KBM-7 (cell line): ENCODE measurements at places on chromosomes 3 and 15.
A peak's percentile ranks its signal among the peaks of the same experiment; 100 is the strongest.

DNA sequence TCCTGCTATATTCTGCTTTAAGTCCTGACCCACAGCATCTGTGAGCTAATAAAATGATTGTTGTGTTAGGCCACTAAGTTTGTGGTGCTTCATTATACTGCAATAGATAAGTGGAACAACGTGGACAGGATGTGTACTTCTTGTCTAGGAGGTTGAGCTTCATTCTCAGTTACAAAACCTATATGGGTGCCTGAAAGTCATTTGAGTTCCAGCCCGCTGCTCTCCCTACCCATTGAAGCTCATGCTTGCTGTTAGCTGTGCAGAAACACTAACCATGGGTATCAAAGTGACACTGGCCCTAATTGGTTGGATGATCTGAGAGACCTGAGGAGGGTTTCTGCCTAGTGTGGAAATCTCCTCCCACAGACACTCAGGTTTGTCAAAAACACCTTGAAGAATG lies 357.2 kb downstream of the PDCD6IP start:
- no peak for DNase-seq

DNA sequence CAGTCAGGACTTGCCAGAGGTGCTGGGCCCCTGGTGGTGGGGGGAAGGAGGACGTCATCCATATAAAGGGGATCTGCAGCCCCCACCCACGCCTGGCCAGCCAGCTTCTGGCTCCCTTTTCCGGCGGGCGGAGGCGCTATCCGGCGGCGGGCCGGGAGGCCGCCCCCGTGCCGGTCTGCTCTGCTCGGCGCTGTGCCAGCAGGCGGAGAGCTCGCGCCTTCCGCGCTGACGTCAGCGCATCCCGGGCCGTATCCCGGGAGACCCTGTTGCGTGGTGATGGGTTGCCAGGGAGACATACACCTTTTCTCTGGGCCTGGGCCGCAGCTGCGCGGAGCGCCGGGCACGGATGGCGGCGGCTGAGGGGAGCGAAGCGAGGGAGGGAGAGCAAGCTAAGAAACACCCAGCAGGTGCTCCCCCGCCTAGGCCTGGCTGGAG lies 1.1 kb downstream of the FAM131A start:
- DNase-seq: no peak

- DNase-seq: no peak
These were observed 113.0 kb downstream of the TMEM266 start for GRCh38 chr15:76172782-76173181.

DNA sequence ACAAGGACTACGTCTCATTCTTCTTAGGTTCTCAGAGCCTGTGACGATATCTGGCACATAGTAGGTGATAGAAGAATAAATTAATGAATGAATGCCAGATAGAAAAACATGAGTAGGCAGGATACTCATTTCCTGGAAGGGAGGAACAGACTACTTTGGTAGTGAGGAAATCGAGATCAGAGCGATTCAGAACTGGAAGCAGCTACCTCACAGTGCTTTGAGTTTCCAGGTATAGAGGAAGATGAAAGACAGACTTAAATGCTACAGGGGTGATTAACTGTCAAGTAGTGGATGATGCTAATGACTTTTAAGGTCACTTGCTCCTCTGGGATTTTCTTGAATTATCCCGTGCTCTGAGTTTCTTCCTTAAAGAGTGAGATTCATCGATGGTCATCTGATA lies 951.5 kb upstream of the CFAP20DC start:
- DNase-seq: no peak

DNA sequence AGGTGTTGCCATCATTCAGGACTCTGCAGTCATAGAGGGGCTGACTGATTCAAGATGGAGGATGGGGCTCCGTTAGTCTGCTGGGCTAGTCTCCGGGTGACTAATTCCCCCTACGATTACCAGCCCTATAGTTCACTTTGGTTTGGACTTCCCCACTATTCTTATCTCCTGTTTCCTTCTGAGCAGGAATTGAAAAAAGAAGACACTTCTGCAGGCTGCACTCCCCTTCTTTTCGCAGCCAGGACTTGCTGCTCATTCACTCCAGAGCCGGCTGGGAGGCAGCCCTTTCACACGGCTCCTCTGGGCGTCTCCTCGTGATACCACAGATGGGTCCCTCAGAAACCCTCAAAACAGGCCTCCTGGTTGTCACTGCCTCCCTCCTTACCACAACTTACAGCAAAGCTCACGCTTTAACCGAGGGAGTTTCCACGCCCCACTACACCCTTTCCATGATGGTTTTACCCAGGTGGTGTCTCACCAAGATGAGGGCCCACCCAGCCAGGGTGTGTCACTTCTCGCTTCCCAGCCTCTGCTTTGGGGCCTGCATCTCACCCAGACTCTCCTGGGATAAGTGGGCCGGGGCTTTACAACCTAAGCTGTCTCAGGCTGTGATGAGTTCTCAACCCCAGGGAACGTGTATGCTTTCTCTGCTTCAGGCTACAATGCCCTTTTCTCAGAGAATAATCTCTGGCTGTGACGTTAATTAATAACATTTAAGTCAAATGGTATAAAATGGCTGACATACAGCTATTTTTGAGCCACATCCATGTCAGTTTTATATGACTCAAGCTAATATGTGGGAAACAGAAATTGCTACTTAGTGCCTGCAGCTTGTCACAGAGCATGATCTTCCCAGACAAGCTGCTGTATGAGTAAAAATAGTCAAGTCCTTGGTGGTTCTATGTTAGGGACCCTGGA lies 11.9 kb downstream of the CX3CR1 start:
- DNase-seq: no peak

- no peak for DNase-seq
These were observed 101.9 kb downstream of the PIK3R4 start for GRCh38 chr3:130644628-130645253.

DNA sequence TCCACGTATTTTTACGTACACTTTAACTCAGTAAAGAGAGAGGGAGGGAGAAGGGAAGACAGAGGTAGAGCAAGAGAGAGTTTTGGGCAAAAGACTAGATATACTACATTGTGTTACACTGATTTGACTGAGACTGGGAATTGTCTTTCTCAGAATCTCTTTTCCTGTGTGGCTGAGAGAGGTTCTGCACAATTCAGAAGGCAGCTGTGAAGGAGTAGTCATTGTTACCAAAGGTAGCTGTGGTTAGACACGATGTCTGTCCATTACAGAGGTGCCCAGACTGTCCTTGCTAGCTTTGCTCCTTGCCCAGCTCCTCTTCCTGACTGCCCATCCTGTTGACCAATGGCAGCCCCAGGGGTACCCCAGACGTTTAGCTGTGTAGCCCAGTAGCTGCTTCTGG lies 577.5 kb upstream of the CBLB start:
- DNase-seq: no peak

GRCh38 chr3:77186728-77187127 lies 146.8 kb downstream of the ROBO2 start:
- no peak for DNase-seq

- DNase-seq: peak; percentile 23
These were observed 19.0 kb upstream of the CSTA start for GRCh38 chr3:122305818-122306621.

DNA sequence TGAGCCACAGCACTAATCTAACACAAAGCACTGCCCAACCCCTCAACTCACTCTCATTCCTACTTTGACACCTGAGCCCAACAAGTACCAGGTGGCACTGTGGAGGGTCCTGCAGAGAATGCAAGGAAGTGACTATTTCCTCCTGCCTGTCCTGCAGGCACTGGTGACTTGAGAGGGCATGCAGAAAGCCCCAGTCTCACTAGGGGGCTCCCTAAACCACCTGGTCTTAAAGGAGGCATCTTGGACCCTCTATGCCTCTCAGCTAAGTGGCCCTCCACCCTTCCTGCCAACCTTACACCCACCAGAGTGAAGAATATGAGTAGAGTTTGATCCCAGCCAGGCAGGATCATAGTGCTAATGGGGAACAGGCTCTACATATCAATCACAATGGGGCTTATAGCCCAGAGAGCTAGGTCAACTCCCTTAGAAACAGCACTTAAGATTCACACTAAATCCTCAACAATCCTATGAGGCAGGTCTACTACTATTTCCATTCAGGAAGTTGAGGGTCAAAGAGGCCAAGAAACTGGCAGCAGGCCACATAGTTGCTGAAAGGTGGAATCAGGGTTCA lies 15.2 kb downstream of the TRAIP start:
- DNase-seq: peak; percentile 68

DNA sequence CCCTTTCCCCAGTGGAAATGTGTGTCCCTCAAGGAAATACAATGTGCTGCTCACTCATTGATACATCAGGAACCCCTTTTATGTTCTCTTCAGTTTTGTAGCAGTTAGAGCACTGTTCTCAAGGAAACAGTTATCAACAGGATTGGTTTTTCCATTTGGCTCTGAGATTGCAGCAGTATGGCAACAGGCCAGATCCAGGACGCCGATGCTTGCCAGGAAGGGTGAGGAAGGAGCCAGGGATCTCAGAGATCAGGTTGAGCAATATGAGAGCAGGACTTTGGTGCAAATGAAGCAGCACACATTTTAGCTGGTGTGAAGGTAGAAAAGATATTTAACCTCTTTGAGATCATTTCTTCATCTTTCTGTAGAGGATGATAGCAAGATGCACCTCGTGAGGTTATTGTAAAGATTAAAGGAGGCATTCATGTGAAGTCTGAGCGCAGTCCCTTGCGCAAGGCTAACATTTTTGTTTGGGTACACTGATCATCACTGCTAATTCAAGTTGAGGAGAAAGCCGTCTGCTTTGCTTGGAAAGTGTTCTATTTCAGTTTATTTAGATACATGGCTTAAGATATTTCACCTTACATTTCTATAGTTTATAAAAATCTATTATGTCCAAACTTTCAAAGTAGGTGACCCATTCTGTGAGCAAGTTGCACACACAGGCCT lies 68.5 kb downstream of the KCNH8 start:
- no peak for DNase-seq

DNA sequence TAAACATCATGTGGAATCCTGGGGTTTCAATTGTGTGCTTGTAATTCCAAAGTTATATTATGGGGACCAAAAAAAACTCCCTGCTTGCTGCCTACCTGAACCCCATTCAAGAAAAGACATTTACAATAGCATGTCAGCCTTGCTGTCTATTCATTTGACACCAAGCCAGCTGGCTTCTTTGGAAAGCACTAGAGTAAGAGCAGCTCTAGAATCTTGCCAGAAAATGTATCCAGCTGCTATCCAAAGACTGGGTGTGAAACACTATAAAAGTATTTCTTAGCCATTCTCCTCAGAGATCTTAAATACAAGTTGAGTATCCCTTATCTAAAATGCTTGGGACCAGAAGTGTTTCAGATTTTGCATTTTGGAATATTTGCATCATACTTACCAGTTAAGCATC lies 87.4 kb downstream of the RAD18 start:
- DNase-seq: no peak

DNA sequence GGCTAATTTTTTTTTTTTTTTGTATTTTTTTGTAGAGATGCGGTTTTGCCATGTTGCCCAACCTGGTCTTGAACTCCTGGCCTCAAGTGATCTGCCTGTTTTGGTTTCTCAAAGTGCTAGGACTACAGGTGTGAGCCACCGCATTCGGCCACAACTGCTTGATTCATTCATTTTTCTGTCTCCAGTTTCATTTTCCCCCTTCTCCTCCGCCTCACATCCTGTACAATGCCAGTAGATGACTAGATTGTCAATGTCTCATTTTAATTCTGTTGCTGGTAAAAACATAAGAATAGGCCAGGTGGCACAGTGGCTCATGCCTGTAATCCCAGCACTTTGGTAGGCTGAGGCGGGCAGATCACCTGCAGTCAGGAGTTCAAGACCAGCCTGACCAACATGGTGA lies 12.0 kb upstream of the ZNF592 start:
- DNase-seq: no peak

DNA sequence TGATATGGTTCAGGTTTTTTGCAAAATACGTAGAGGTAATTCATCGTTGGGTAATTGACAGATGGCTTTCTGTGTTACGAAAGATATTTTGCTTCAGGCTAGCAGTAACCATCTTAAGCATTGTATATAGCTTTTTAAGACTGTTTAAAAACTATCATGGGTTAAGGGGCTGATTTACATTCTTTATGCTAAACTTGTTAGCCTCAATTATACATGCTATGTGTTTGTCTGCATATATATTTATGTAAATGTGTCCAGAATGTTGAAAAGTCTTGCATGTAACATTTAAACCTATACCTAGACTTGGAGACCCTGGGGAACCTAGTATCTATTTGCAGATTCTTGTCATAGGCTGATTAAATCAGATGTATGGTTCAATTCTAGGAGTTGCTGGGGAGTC lies 11.1 kb upstream of the P2RY14 start:
- DNase-seq: no peak

GRCh38 chr15:47908950-47909670 lies 191.8 kb downstream of the SEMA6D start:
- no peak for DNase-seq

DNA sequence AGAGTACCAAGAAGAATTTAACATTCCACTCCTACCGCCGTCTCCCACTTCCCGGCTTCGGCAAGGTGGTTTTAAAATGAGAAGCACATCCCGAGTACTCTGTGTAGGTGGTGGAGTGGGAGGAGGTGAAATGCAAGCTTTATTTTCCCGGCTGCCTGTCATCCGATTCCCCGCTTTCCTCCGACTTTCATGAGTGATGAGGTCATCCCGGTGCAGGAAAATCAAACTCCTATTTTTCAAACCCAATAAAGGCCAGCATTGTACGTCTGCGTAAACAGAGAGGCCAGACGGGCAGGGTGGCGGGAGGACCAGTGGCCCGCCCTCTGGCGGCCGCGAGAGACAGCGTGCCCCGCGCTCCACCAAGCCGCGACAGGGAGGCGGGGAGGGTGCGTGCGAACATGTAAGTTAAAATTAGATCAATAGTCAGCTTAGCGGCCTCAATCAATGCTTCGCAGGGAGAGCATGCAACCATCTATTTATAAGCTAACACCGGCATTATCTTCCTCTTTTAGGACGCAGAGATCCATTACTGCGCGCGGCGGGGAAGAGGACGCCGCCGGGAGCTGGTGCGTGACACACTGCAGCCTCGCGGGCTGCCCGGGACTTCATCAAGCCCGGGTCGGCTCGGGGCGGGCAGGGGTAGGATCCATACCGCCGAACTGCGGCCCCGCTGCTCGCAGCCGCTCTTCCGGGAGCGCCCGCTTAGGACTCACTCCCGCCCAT lies 163.3 kb downstream of the CD47 start:
- DNase-seq: peak; percentile 91

GRCh38 chr3:141926929-141927328 lies 50.5 kb downstream of the ATP1B3 start:
- DNase-seq: no peak

- peak; percentile 61 for DNase-seq
These were observed 298.2 kb upstream of the SATB1 start for GRCh38 chr3:18723206-18723810.

- no peak for DNase-seq
These were observed 12.4 kb upstream of the ATP10A start for GRCh38 chr15:25875566-25875965.
